ENCODE measurements at places on chromosomes 7 and 10.
A peak's percentile ranks its signal among the peaks of the same experiment; 100 is the strongest.

- DNase-seq: peak; percentile 93
These were observed 194.3 kb downstream of the ZMYND11 start for GRCh38 chr10:329361-330099.

GRCh38 chr7:73811760-73812168, 19.0 kb upstream of the CLDN4 start:
- DNase-seq: no peak

GRCh38 chr10:21141946-21142492, 244.9 kb upstream of the NEBL start:
- DNase-seq: no peak

DNA sequence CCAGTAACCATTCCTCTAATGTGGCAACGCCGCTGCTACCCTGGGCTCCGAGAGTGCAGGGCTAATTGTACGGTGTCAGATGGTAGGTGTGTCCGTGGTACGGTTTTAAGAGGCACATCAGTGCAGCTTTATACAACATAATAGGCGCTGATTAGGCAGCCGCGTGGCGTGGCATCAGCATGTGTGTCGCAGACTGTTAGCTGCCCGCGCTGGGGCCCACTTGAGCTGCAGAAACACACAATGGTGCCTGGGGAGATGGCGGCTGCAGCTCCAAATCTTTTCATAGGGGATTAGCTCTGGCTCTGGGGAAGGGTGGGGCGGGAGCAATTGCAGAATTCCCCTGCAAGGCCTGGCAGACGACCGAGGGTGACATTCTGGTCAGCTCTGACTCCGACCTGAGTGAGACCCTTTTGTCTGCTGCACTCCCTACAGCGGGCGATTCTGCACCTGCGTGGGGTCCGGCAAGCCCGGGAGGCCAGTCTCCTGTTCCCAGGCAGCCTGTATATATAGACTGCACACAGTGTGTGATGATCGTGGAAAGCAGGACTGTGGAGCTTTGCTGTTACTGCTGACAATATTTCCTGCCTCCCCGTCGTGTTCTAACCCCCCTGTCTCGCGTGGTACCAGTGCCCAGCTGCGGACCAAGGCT, 722.7 kb upstream of the CELF2 start:
- no peak for DNase-seq

Measured in hindlimb muscle (tissue), 1 donor.